AG04450 (cell line): ENCODE measurements at places on chromosomes 6 and 20.

DNA sequence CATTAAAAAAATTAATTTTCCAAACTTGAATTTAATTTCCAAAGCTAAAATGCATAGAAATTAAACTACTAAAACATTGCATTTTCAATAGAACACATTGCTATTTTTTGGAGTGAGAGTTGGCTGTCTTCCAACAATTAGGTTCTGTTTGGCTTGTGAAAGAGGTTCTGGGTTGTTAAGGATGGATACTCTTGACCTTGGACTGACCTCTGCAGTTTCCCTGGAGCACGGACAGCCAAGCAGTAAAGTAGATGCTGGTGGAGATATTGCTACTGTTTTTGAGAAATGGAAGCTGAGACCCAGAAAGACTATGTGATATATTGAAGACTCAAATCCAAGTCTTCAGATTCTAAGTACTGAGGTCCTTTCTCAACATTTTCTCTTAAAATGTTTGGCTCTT, 95.9 kb upstream of the CHD6 start:
- DNase-seq = no peak

DNA sequence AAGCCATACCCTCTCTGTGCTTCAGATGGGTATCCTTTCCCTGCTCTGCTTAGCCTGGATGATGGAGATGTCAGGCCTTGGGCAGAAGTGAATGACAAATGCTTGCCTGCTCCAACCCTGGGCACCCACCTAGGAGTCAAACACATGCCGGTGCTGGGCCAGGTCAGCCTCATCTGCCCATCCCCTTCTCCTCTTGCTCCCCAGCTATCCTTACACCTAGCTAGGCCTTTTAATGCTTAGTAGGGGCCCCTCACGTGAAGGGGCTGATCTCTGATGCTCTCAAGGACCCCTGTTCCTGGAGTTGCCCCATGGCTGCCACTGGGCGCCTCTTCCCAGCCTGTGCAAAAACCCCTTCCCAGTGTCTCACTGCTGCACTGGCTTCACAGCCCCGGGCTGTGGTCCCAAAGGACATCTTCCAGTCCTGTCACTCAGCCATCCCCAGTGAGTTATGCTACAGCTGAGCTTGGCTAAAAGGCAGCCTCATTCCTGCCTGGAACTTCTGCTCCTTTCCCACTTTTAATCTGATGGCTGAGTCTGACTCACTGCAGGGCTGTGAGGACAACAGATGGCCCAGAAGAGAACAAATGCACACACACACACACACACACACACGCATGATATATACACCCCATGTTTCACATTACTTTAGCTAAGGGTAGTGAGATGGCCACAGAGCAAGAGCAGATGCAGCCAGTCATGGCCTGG, 12.8 kb upstream of the SDCBP2 start:
- no peak for DNase-seq

DNA sequence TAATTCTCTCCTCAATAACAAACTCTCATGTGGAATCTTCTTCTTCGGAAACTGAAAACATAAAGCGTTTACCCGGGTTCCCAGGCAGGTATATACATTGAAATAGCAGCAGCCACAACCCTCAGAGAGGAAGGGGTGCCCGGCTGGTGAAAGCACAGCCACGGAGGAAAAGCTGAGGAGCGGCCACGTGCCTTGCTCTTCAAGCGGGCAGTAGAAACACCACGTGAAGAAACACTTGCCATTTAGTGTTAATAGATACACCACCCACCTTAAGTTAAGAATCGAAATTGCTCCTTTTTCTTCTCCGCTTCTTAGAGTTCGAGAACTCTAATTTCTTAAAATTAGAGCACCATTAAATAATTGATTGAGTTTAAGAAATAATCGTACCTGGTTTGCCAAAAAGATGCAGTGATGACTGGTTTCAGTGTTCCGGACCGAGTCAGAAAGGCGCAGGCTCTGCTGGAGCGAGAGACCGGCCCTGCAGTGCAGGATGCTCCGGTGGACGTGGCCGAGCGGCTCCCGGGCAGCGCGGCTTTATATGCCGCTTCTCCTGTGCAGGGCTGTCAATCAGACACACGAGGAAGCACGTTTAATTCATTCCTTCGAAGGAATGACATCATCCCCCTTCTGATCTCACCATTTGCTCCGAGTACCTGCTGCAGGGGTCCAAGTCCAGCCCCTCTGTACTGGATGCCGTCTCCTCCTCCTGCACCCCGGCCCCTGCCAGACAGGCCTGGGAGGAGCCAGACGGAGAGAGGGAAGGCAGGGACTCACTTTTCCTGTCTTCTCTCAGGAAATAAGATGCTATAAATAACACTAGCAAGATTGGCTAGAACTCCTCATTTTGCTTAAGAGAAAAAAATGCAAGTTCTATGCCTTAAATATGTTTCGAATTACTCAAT, at the start of gene THBS2:
TSS of gene THBS2 (minus strand) at position 510 of the 902 bp plus-strand sequence. CDS start 3,062 bp downstream, outside the sequence.
- peak; percentile 81 for DNase-seq

DNA sequence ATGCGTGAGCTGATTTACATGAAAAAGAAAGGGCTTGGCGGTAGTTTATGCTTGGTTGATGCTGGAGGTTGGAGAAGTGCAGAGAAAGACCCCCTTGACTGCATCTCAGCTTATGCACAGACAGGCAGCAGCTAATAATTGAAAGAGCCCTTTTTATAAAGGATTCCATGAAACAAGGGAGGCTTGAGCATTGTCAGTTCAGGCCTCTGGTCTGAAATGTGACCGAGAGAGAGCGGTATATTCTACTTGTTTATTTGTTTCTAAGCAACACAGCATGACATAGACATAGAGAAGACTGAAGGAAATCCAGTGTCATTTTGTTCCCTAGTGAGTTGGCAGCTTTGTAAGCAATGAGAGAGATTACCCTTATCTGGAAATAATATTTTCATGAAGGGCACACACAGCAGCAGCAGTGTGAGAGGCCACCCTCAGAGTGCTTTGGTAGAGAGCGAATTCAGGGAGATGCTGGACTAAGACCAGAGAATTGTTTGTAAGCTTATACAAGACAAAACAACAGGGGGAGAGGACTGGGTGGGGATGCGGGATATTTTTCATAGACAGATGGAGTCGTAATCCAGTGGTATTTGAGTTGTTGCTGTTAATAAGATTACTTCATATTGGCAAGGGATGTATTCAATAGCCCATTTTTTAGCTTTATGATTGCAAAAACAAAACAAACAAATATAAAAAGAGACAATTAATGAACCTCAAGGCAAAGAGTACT, 34.6 kb upstream of the LAMA2 start:
- DNase-seq = no peak

GRCh38 chr6:116475141-116475540, 14.0 kb downstream of the CALHM6 start:
- DNase-seq = no peak

DNA sequence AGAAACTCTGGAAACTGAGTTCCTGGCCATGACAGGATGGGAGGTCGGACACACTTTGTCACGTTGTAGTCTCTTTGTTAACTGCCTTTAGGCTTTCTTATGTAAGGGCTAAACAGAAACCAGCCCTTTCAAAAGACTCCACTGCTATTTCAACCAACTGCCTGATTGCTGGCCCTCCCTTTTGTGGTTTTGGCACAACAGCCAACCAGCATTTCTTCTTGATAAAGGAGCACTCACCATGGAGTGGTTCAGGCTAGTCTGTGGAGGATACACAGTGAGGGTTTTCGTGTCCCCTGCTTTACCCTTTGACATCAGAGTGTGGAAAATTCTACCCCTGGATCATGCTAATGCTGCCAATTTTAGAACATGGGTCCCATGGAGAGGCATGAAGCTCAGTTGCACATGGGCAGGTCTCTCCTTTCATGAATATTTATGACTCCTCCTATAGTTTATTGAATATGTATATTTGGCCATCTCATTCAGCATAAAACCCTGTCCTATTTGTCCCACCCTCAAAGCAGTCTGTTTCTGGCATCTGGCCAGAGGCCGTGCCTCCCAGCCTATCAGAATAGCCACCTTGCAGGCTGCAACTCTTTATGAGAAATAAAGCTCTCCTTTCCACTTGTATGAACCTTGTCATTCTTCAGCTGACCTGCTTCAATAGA, 148.3 kb downstream of the HS3ST5 start:
- no peak for DNase-seq

DNA sequence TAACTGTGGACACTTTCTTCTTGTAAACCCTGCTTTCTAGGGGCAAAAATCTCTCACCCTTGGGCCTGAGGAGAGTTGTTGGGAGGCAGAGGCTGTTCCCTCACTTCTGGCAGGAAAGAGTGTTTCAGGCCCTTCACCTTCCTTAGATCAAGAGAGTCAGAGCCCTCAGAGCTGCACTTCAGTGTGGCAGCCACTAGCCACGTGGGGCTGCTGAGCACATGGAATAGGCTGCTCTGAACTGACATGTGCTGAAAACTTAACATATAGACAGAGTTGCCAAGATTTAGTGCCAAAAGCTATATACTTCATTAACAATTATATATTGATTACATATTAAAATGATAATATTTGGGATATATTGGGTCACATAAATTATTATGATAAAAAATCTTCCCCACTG, 4.4 kb upstream of the LMBRD1 start:
- DNase-seq = no peak

DNA sequence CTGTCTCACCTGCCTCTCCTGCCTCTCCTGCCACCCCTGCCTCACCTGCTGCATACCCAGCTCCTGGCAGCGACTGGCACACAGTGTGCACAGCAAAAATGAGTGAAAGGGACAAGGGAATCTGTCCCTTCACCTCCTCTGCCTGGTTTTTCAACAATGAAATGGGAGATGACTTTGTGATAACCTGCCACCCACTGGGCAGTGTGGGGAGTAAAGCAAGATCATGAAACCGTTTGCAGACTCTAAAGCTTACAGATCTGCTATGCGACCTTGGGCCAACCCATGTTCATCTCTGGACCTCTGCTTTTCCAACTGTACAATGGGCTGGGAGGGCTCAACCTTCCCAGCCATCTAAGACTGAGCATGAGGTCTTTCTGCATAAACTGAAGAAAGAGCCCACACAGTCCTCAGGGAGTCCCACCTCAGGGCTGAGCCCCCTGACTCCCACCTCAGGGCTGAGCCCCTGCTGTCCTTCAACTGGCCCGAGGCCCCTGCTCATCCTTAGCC, 81.1 kb downstream of the RIPOR3 start:
- DNase-seq = no peak
